Activated T-cell treated with anti-CD3 and anti-CD28 coated beads for 4 hours (primary cell): ENCODE measurements at places on chromosomes 7 and 10.

DNA sequence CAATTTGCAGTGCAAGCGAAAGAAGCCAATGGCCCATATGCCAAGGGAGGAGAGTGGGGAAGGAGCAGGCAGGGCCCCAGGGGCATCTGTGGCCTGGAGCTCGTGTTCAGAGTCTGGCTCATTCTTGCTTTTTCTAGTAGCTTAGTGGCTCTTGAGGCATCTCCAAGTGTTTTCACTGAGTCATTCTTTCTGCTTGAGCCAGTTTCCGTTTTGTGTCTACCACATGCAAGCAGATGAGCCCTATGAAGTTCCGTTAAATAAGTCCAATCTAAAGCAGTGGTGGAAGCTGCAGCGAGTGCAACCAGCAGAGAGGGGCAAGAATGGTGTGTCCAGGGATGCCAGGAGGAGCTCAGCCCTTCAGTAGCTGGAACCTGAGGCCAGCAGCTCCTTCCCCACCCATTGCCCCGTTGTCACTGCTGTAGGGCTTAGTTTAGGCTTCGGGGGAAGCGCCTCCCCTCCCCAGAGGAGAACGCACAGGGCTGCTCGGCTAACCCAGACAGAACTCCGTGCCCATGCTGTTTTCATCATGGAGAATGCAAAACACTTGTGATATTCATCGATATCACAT is 57.4 kb upstream of the EBF3 start:
- no peak for DNase-seq

- DNase-seq, result no peak
Measured at GRCh38 chr10:117014835-117015234, 9.8 kb upstream of the SHTN1 start.

DNA sequence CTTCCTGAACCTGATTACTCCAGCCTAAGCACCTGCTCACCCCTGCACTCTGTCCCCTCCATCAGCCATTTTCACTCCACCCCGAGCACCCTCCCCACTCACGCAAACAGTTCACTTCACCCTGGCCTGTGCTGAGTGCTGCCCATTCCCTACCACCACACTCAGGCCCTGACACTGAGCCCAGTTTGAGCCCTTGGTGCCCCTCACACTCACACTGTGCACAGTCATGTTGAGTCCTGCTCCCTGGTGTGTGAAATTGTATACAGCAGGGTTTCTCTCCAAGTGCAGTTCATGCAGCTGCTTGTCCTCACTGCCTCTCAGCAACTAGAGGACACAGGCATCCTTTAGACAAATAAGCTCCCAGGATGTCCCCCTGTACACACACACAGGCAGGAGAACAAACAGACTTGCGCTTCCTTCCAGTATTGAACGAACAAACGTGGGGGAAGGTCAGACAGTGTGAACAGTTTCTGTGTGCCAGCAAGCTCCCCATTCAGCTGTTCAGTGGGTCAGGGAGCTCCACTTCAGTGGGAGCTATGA is 6.8 kb downstream of the MYO1G start:
- no peak for DNase-seq

DNA sequence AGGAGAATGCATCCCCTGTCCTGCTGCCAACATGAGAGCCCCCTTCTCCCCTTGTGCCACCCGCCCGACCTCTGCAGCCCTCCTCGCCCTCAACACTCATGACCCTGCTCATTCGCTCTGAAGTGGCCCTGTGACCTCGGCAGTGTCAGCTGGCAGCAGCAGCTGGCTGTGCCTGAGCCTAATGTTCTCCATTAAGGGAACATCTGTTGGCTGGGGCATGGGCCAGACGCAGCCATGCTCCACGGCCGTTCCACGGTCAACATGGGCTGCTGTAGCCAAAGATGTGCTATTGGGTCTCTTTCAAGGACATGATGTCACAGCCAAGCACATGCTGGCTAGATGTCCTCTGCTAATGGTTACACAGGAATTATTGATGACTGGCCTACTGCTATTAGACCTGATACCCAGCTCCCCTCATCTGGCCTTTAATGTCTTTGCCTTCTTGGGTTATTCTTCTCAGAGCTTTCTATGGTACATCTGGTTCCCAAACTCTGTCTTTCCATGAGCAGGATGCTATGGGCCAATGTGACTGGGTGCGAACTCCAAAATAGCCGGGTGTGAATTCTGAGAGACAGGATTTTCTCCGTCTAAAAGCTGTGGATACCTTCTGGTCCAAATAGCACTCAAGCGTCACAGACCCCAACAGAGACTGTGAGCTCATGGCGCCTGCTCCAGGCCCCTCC is 22.4 kb downstream of the ADCYAP1R1 start:
- DNase-seq, result no peak

GRCh38 chr7:131602304-131602993 is 46.0 kb upstream of the PODXL start:
- DNase-seq, result no peak

DNA sequence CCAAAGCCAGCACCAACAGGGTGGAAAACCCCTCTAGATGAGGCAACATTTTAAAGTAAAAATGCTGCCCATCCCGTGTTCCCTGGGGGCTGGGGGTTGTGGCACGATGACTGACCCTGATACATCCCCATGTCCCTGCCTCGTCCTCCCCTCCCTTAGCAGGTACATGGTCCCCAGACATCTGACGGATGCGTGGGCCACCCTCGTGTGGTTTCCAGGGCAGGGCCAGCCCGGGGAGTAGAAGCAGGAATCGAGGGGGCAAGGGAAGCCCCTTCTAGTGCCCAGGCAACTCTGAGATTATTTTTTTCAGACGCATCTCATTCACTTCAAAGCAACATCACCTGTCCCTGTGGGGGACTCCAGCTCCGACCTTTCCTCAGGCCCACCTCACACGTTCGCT is 3.5 kb downstream of the TMEM130 start:
- DNase-seq, result no peak

DNA sequence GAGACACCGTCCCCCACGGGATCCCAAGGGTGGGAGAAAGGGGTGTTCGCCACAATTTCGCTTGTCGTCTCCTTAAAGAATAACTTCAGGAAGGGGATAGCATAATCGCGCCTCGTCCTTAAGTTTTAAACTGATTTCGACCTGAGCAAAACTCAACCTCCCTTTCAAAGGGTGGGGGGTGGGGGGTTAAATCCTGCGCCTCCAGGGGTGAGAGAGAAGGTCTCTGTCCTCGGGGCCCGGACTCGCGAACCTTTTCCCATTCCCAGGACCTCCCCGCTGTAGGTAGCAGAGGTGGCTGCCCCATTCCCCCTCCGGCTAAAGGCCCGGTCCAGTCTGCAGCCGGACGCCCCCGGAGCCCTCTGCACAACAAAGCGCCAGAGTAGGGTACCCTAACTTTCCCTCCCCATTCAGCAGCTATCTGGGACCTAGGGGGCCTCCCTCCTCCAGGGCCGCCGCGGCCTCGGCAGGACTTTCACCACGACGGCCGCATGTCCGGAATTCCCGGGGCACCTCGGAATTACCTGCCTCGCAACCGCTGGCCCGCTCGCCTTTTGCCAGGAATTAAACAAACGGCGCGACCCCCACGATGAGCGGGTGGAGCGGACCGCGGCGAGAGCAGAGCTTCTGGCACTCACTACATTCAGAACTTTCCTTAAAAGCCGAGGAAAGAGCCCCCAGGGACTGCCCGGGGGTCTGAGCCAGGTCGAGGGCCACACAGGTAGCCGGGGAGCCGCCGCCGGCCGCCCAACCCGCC is 1.7 kb downstream of the CDK6 start:
- no peak for DNase-seq

- no peak for DNase-seq
Measured at GRCh38 chr10:47383261-47384147, 589 bp downstream of the ZNF488 start.

GRCh38 chr10:92200564-92200963 is 90.3 kb downstream of the CPEB3 start:
- no peak for DNase-seq

DNA sequence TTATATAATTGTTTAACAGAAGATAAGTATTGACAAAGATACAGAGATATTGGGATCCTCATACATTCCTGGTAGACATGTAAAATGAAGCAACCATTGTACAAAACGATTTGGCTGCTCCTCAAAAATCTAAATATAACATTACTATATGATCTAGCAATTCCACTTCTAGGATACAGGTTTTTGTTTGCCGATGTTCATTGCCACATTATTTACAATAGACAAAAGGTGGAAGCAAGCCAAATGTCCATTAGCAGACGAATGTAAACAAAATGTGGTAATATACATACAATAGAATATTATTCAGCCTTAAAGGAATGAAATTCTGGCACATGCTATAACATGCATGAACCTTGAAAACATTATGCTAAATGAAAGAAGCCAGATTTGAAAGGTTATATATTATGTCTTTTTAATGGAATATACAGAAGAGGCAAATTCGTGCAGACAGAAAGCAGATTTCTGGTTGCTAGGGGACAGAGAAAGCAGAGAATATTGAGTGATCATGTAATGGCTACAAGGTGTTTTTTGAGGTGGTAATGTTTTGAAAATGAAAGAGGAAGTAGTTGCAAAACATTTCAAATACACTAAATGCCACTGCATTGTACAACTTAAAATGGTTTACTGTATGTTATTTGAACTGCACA is 44.9 kb downstream of the POLR1F start:
- DNase-seq, result no peak
